ENCODE measurements at places on chromosomes 1 and 21.

- DNase-seq = no peak
Measured at GRCh38 chr21:30354308-30355005, 6.1 kb upstream of the KRTAP23-1 start.

GRCh38 chr1:226424221-226425003 is 16.5 kb upstream of the PARP1 start:
- DNase-seq = peak; percentile 72

- DNase-seq = peak; percentile 61
Measured at GRCh38 chr1:59707178-59707791, 107.5 kb upstream of the HOOK1 start.

DNA sequence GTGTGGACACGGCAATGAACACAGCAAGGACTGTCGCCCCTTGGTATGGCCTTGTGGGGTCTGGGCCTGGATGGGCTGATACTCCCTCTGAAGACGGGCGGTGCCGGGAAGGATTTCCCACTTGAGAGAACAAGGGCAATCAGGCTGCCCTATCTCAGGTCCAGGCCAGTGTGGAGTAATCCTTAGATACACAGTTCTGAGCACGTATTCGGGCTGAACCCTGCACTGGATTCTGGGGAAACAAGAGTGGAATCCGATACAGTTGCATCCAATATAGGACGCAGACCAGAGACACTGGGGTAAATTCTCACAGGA is 177.7 kb downstream of the TRABD2B start:
- no peak for DNase-seq

- DNase-seq = no peak
Measured at GRCh38 chr1:169390303-169390702, 22.3 kb downstream of the BLZF1 start.
